ACHN (cell line): ENCODE measurements at places on chromosomes 16 and 17.

DNA sequence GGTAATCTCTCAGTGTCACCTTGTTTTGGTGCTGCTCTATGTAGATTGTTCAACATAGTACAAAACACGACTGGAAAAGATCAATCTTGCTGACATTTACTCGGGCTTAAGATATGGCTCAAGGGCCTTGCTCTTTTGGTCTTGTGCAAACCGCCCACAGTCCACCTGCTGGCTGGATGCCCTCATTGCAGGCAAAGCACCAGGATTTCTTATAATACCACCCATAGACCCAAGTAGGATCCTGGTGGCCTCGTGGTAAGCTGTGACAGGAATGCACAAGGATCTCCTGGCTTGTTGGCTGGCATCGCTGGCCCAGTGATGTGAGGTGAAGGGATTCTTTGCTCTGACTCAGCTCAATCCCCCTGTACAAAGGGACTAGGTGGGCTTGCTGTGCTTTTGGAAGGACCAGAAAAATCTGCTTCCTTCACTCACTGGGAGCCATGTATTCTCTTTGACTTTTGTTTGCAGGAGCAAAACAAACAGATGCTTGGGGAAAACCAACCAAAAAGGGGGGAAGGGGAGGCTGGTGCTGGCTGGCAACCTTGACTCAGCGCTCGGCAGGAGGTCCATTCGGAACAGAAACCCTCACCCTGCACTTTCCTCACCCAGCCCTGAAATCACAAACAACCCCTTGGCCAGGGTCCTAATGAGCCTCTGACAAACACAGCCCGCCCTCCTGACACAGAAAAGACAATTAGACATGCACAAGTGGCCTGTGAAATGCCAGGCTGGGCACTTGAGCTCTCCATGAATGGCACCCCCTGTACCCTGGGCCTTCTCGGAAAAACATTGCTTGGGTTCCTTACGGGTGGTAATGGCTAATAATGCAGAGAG, 36.6 kb upstream of the MED9 start:
- peak; percentile 75 for DNase-seq

DNA sequence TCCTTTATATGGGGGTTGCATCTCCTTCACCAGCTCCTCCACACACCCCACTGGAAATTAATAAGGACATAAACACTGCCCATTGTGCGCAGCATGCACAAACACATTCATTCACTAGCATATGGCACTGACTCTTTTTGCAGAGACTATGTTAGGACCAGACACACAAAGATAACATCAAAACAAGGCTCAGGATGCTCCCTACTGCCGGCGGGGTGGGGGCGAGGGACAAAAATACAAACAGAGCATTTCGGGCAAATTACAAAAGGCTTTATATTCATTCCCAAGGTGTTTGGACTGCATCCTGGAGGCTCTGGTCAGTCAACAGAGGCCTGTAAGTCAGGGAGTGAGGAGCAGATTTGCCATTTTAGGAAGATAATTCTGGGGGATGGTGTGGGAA, 299.7 kb downstream of the SLC39A11 start:
- DNase-seq: no peak

GRCh38 chr17:21535686-21536375, 156.5 kb upstream of the KCNJ18 start:
- DNase-seq: no peak

DNA sequence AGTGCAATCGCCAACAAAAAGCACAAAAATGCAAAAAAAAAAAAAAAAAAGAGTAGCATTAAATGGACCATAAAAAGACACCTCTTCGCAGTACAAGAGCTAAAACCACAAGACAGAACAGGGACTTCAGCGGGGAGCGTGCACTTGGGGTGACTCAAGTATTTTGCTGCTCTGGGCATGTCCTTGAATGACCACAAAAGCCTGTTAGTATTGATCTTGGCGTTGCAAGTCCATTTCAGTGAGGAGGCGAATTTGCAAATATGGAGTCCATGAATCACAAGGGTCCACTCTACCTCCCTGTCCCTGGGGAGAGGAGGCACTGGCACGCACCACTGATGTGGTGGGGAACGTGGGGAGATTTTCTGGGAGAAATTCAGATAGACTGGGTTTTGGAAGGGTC, 78.9 kb downstream of the CNGB1 start:
- DNase-seq: peak; percentile 94

GRCh38 chr17:48123111-48123510, 15.5 kb downstream of the SNX11 start:
- DNase-seq: no peak

DNA sequence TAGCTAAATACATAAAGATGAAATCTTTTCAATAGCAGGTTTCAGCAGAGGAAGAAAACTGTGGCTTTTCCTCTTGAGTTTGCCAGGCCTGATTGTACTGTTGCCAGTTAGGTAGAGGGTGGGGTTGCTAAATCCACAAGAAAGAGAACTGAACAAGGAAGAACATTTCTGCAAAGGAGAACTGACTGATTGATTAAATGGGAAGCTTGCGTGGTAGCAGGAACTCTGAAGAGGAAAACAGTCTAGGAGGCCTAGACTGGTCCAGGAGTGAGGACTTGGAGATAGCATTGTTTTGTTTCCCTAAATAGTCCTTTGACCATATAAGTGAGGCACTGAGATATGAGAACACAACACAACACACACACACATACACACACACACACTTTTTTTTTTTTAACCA, 18.8 kb downstream of the LRRC36 start:
- DNase-seq: no peak

DNA sequence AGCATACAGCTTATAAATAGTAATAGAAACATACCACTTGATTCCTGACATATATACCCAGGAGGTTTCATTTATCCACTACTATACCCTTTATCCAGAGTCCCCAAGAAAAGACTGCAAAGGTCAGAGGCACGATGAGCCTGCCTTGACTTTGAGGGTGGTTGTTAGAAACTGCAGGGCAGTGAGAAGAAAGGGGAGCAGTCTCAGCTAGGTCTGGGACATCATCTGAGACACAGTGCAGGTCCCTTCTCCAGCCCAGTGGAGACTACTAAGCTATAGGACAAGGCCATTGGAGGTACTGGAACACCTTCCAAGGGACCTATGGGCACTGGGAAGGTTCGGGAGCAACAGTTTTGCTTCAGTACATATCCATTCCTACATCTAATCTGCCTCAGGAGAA, 20.2 kb upstream of the TEKT3 start:
- no peak for DNase-seq

- peak; percentile 93 for DNase-seq
Measured at GRCh38 chr17:81885869-81886548, 5.4 kb downstream of the ALYREF start.

DNA sequence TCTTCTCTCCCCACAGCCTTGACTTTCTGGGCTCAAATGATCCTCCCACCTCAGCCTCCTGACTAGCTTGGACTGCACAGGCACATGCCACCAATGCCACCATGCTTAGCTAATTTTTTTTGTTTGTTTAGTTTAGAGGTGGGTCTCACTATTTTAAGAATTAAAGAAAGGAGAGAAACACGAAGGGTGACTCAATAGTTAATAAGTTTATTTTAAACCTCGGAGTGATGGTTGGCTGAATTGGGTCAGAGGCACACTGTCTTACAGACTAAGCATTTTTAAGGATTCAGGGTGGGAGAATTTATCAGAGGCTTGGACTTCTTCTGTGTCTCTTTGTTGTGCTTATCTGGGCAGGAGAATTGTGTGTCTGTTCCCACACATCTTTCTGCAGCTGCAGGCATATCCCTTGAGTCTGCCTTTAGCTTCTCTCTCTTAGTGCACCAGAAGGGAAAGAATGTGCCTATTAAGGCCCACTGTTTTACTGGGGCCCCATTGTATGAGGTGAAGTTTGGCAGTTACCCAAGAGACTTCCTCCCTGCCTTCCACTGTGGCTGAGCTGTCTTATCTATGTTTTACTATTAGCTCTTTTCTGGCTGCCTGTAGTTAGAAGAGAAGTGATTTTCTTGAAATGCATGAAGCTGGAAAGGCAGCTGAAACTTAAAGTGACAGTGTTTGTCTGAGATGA, 2172.0 kb downstream of the TP53TG3F start:
- DNase-seq: peak; percentile 63

DNA sequence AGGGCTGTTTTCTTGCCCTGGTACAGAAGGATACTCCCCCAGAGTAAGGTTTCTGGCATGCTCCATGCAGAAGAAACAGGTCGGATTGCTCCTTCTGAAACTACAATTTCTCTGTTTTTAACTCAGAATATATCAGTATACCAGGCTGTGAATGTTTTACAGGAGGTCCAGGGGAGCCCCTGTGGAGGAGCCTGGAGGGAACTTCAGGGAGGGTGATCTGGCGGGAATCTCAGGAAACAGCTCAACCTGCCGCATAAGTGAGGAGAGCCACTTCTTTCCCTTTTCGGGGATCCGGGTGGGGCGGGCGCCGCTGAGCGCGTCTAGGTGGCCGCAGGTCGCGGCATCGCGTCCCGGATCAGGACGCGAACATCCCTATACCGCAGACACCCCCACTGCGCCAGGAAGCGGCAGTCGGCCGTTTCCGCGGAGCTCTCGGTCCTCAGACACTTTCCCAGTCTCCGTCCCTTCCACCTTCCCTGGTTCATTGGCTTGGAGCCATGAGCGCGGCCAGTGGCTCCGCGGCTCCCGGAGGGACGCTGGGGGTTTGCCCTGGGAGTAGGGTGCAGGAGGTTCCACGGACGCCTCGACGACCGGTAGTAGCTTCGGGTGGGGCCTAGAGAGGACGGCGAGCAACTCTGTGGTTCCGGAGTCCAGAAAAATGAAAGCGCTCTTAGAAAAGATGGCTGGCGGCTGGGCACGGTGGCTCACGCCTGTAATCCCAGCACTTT, 3.1 kb upstream of the ZNF764 start:
- DNase-seq: no peak

DNA sequence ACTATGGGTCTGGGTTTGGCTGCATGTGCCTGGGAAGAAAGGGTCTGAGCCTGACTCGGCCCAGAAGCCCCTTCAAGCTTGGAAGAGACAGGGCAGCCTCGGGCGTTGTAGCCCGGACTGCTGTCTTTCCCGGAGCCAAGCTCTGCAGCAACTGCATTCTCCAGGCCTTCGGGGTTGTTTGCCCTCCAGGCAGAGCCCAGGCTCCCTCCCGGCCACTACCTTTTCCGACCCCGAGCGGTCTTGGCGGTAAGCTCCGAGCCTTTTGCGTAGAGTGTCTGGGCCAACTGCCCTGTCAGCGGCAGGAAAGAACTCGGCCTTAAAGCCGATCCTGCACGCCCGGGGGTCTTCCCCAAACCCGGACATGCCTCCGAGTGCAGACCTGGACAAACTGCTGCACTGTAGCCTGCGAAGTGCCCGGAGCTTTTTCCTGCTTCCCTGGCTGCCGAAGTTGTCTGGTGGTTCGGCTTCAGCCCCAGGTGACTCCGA, 1.3 kb downstream of the LHX1 start:
- no peak for DNase-seq

- DNase-seq: no peak
Measured at GRCh38 chr16:69111876-69112230, 6.4 kb downstream of the HAS3 start.

DNA sequence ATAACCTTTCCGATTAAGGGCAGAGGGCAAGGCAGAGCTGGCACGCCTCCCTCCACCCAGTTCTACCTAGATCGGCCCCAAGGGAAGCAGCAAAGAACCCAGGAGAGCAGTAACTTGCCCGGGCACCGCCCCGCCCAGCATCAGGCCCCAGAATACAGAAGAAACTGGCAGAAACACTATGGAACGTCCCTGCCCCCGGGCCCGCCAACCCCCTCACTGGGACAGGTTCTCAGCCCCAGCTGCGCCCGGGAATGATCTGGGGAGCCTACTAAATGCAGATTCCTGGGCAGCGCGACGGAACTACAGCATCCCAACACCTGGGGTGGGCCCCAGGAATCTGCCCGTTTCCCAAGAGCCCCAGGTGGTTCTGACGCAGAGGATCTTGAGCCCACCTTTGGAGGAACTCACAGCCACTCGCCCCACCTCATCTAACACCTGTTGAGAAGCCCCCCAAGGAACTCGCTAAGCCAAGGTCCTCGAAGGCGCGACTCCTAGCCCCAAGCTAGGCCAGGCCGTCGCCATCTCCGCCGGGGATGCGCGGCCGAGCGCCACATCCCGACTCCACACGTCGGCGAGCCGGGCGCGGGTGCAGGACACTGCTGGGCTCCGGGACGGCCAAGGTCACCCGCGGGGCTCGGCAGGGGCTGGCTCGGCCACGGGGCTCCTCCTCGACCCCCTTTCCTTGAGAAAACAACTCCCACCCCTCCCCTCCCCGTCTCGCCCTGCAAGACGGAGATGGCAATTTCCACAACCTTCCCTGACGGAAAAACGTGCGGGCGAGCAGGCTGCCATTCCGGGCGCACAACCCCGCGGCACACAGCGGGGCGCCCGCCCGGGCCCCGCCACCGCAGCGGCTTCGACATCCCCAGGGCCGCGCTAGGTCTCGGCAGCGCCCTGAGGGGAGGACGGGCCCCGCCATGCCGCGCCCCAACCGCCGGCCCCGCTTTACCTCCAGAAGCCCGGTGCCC, 913 bp downstream of the CDIP1 start:
- no peak for DNase-seq

- no peak for DNase-seq
Measured at GRCh38 chr17:68428498-68429172, 28.7 kb downstream of the WIPI1 start.

DNA sequence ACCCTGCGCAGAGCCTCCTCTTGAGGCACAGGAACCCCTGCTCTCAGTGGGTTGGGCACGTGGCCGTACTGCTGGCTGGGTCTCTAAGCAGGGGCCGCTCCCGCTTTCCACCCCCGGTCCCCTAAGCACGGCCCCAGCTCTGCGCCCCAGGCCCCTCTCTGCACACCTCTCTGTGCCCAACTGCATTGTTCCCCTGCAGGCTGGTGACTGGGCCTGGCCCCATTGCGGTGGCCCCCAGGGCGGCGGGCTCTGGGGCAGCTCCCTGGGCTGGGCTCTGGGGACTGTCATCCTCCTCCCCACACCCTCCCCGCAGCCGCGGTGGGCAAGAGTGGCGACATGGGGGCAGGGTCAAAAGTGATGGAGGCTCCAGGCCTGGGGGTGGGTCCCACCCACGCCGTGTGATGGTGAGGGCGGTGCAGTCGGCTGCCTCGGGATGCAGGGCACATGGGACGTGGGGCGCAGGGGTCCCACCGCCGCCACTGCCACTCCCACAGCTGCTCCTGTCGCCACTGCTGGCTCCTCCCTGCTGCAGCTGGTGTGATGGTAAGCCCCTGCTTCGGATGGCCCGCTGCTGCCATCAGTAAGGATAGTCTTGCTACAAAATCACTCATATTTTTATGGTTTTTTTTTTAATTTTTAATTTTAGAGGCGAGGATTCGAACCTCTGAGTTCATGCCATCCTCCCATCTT, 15.2 kb upstream of the ITGB3 start:
- no peak for DNase-seq

DNA sequence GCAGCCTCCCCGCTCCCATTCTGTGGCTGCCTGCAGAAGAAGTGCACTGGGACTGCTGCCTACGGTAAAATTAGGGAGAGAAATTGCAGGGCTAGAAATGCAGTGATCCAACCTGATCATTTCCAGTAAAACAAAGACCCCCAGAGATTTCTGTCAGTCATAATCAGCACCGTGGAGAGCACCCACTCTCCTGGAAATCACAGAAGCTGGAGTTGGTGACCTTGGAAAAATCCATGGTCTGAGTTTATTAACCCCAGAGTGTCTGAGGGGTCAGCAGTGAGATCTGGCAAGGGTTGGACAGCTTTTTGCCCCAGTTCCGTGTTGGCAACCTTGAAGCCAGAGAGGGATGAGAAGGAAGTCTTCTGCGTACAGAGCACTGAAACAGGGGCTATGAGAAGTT, 7.8 kb downstream of the SYCE1L start:
- no peak for DNase-seq

GRCh38 chr16:49366669-49367068, 6.9 kb upstream of the C16orf78 start:
- DNase-seq: no peak

GRCh38 chr17:81427173-81428120, 32.2 kb downstream of the BAHCC1 start:
- DNase-seq: no peak
